NCI-H446 treated with DMSO at 0.1 percent for 48 hours (cell line): ENCODE measurements at places on chromosomes 4 and X.

GRCh38 chr4:34723605-34724004 lies 1520.7 kb downstream of the ARAP2 start:
- DNase-seq: no peak

GRCh38 chr4:187171706-187172339 lies 448.2 kb upstream of the FAT1 start:
- no peak for DNase-seq

GRCh38 chrX:43655151-43656004 lies 721 bp upstream of the MAOA start:
- DNase-seq: no peak

GRCh38 chr4:178148106-178148505 lies 705.9 kb upstream of the AGA start:
- DNase-seq: no peak

DNA sequence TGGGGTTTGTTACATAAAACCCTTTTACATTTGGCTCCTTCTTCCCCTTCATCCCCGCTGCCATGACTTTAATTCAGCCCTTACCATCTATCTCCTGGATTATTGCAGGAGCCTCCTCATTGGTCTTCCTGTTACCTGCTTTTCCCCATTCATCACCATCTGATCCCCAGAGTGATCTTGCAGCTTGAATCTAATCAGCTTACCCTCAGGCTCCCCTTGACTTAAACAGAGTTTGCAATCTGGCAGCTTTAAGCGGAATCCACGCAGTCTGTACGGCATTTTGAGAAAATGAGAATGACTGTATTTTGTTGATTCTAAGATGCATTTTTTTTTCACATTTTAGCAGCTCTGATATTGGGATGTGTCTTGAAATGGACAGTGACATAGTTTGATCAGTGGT lies 14.9 kb upstream of the PPEF1 start:
- no peak for DNase-seq

GRCh38 chr4:122796801-122797404 lies 29.7 kb upstream of the FGF2 start:
- no peak for DNase-seq

DNA sequence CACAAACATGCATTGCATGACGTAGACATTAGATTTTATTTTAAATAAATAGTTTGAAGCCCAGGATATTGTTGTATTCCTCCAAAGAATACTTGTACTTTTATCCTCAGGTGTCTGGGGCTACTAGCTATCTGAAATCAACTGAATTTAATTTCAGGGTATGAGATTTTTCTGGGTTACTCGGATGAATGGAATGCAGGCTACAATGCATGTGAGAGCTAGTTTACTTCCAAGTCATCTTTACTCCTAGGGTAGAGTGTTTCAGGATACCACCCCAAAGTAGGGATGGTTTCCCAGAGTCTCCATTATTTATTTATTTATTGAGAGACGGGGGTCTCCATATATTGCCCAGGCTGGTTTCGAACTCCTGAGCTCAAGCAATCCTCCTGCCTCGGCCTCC lies 66.4 kb downstream of the HPRT1 start:
- no peak for DNase-seq

- no peak for DNase-seq
Measured at GRCh38 chrX:130874751-130875150, 28.3 kb downstream of the ENOX2 start.

DNA sequence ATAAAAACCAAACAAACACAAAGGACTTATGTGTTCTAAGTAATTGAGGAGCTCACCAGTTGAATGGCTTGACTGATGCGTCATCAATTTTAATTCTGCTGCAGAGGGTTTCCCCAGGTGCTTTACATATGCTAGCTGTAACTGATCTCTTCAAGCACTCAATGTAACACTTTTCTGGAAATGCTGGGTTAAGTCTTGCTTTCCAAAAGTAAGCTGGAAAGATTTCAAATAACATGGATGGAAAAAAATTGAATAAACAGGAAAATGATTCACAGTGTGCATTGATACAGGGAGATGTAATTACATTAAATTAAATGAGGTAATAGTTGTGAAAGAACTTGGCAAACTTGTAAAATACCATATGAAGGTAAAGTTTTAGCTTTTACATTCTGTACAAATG lies 186.7 kb upstream of the WDFY3 start:
- DNase-seq: no peak

- DNase-seq: no peak
Measured at GRCh38 chr4:99979872-99980271, 29.8 kb upstream of the H2AZ1 start.

- no peak for DNase-seq
Measured at GRCh38 chr4:23878246-23878891, 11.5 kb downstream of the PPARGC1A start.

DNA sequence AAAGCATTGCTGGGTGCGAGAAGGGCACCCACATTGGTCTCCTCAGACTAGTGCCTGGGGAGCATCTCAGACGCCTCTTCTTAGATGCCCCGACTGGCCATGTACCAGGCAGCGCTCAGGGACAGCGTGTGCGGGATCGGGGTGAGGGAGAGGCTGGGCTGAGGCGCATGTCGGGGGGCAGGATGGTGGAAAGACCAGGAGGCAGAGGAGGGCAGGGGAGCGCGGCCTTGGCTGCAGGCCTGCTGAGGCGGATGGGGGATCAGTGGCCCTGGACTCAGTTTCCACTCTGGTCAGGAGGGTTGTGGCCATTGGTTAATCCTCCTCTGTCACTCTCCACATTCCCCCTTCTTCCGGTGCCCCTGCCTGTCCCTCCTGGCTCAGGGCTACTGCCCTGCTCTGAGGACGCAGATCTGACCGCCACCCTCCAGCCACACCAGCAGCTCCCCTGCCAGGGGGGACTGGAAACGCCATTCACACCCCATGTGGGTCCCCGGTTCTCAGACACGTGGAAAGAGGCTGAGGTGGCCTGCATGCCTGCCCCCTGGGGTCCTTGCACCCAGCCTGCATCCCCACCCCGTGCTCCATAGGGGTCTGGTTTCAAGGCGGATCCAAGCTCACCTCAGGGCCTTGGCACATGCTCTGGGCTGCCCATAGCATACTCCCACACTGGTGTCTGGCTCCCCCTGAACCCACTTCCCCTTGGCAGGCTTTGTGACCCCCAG lies 105.9 kb downstream of the CPZ start:
- DNase-seq: no peak

DNA sequence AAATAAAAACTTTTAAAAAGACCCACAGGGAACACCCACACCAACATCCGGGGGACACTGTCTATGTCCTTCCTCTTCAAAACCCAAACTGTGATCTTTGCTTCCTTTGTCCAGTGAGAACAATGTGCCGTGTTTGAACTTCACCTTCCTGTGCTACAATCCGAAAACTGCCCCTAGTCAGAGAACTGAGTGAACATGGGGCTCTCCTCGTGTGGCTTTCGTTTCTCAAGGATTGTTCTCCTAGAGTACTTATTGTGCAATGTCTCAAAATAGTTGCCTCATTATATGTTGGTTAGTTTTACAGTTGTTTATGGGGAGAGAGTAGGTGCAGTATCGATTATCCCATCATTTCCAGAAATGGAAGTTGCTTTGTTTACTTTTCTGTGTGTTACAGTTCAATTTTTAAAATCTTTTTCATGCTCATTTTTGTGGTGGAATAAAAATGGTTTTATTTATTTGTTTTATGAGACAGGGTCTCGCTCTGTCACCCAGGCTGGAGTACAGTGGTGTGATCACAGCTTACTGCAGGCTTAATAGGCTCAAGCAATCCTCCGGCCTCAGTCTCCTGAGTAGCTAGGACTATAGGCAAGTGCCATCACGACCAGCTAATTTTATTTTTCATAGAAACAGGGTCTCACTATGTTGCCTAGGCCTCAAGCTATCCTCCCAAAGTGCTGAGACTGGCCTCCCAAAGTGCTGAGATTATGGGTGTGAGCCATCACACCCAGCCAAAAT lies 29.9 kb downstream of the RBMX start:
- DNase-seq: no peak

GRCh38 chrX:9318766-9319165 lies 146.1 kb upstream of the TBL1X start:
- no peak for DNase-seq

- no peak for DNase-seq
Measured at GRCh38 chr4:121114756-121115155, 42.4 kb upstream of the NDNF start.

GRCh38 chrX:150366951-150367545 lies 3.9 kb downstream of the MAMLD1 start:
- no peak for DNase-seq

DNA sequence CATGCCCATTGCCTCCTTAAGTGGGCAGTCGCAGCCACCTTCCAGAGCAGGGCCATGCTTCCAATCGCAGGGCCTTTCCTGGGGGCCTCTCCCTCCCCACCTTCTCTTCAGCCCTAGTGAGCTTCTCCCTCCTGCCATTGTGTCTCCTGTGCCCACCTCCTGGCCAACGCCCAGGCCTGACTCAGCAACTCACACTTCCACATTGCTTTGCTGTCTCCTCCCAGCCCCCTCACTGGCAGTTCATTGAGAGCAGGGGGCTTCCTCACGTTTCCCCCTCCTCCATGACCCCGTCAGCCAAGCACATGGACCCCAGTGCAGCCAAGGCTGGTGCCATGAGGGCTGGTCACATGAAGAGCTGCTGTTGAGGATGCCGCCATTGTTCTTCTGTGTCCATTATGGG lies 25.9 kb downstream of the HTRA3 start:
- no peak for DNase-seq

DNA sequence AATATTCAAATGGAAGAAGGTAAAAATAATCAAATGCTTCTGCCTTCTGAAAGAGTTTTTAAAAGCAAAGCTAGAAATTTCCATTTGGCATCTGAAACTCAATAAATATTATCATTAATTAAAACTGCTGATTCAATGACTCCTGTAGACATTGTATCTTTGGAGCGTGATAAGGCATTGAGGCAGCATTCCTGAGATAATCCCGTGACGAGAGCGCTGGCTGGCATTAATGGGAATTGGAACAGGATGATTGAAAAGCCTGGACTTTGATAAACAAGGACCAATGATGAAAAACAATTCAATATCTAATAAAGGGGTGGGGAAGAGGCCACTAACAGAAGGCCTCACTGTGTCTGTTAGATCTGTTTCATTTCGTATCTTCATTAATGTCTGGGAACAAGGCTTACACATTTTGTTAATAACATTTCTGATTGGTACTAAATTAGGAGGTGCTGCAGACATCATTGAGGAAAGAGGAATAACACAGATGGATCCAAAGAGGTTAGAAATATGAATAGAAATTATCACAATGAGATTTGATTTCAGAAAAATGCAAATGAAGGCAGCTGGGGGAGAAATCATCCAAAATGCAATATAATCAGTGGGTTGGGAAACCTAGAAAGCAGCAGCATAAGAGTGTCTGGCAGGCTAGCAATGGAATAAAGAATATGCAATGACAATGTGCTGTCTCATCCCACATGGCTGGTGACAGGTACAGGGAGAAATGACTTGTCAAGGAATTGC lies 102.3 kb downstream of the SCD5 start:
- no peak for DNase-seq

DNA sequence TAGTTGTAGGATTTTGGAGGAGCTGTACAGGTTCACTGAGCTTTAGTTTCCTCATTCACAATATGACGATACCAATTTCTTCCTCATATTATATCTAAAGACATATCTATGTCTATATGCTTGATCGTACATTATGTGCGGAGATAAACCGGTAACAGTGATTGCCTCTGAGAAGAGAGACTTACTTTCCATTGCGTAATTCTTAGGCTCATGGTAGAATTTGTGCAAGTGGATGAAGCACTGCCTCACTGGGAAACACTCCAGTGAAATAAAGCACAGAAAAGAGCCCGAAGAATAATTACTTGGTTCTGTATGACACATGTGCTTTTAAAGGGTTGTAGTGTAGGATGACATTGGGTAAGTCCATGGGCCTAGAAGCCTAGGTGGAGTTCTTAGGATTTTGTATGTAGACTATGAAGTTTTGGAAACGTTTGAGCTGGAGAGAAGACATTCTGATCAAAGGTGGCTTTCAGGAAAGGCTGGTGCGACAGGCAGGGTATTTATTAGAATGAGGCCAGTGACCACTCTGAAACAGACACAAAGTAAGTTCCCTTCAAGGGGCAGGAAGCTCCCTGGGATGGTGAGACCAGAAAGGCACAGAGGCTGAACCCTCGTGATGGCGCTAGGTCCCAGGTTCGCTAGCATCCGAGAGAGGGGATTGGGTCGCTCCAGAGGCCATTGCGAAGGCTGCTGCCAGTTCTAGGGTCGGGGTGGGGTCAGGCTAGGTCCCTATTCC lies 649 bp upstream of the VBP1 start:
- DNase-seq: no peak

GRCh38 chrX:115547448-115547847 lies 13.5 kb upstream of the PLS3 start:
- no peak for DNase-seq

GRCh38 chr4:27217261-27217769 lies 356.7 kb downstream of the STIM2 start:
- DNase-seq: no peak

- DNase-seq: no peak
Measured at GRCh38 chr4:96193061-96193460, 353.2 kb downstream of the PDHA2 start.

- DNase-seq: no peak
Measured at GRCh38 chr4:8691151-8691775, 98.7 kb downstream of the CPZ start.

GRCh38 chrX:69987691-69988090 lies 62.0 kb downstream of the AWAT2 start:
- DNase-seq: peak; percentile 98

GRCh38 chr4:183295711-183296110 lies 24.4 kb downstream of the CLDN22 start:
- no peak for DNase-seq

DNA sequence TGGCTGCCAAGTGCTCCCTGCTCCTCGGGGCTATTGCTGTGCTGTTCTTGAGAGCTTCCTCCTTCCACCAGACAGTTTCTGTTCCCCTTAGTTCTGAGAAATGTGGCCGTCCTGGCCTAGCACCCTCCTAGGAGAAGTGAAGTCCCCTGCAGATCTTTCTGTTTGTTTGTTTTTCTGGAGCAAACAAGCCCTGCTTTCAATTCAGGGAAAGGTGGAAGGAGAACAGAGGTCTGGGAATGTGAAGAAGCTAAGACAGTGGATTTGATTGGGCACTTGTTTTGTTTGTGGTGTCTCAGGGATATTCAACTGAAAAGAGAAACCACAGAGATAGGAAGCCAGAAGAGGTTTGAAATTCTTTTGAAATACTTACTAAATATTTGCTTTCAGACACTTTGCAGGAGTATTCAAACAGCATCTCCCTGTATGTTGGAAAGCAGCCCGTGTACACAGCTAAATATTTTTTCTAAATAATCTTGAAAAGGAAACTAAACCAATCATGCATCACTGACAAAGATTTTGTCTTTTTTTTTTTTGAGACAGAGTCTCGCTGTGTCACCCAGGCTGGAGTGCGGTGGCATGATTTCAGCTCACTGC lies 36.5 kb upstream of the PPM1K start:
- no peak for DNase-seq

GRCh38 chr4:179116011-179116410 lies 1673.8 kb upstream of the AGA start:
- no peak for DNase-seq

DNA sequence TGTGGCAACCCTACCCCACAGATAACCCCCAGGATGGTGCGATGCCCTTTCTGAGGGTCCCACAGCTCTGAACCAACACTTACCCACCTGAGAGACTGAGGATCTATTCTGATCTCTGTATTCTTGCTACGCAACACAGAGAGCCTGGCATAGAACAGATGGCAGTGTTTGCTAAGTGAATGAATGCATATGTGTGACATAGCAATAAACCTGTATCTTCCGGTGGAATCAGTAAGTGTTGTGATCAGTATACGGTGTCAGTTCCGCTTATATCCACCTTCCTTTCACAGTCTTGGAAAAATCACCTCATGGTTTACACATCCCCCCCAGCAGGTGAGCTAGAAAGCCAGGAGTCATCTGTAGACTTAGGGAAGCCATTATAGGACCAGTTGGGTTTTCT lies 5.9 kb upstream of the HSD17B10 start:
- DNase-seq: peak; percentile 27
